ENCODE measurements at places on chromosomes 6 and 20.

GRCh38 chr20:10536531-10536930, 101.4 kb downstream of the SLX4IP start:
- DNase-seq = no peak

- DNase-seq = no peak
These were observed 109.0 kb downstream of the RALGAPA2 start for GRCh38 chr20:20603339-20603990.

- no peak for DNase-seq
These were observed 126.9 kb upstream of the FAM83B start for GRCh38 chr6:54719633-54720032.

GRCh38 chr20:47970282-47970903, 185.1 kb upstream of the SULF2 start:
- no peak for DNase-seq

GRCh38 chr6:9521152-9521530, 893.7 kb downstream of the TFAP2A start:
- DNase-seq = no peak

- no peak for DNase-seq
These were observed 108.6 kb upstream of the MYLIP start for GRCh38 chr6:16020259-16020658.

- DNase-seq = no peak
These were observed 31.2 kb downstream of the SRSF3 start for GRCh38 chr6:36625158-36625919.

- DNase-seq = peak; percentile 85
These were observed 44.9 kb upstream of the ID1 start for GRCh38 chr20:31560094-31560745.

DNA sequence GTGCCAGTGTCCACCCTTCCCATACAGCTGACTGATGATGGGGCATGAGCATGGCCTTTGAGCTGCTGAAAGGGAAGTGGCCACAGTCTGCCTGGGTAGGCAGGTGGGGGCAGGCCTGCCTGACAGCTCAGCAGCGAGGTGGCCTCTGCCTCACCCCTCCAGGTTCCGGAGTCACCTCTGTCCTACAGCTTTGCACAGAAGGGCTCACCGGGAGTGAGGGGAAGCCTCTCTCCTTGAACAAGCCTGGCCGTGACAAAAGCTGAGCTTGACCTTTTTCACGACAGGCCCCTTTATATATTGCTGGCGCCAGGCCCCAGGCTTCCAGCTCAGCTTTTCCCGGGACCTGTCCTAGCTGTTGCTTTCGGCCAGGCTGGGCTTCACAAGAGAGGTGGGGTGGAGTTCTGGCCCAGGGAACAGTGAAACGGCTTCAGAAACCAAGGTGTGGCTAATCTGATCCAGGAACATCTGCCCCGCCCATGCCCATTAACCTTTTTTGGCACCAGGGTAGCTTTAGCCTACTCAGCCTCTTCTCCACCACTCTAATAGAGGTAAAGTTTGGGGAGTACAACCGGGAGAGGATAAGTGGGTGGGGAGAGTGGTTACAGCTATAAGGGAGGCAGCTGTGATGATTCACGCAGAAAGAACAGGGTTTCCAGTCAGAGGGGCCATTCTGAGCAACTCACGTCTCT, 42.9 kb downstream of the C6orf132 start:
- DNase-seq = no peak

- no peak for DNase-seq
These were observed 157.9 kb downstream of the SLC24A3 start for GRCh38 chr20:19370076-19371075.

DNA sequence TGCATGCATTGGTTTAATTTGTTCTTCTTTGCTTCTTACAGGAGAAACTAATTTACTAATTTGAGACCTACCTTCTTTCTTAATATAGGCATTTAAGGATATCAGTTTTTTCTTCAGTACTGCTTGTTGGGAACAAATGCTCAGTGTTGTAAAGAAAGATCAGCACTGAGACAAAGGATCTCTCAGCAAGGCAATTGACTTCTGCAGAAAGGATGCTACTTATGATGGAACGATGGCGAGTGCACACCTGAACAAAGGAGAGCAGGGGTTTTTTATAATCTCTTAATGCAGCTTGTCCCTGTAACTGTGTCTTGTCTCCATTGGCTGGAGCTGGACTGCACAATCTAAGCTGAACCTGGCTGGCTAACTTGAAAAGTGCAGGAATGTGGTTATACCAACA, 64.2 kb downstream of the RPP21 start:
- no peak for DNase-seq

- DNase-seq = no peak
These were observed 3.9 kb downstream of the PEDS1 start for GRCh38 chr20:50149481-50150254.

DNA sequence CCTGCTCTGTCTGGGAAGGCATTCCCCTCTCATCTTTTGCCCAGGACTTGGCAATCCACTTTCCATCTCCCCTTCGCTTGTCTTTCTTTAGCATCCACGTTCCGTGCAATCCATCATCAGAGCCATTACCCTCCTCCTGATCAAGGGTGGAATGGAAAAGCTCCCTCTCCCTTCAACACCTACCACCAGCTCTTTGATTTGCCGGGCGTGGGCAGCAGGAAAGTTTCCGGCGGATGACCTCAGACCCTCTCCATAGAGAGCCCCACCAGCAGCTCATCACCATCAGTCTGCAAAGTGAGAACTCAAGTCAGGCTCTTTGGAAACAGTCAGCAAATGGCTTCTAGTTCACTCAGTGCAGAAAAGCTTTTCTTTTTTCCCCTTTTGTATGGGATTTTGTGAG, 76.2 kb downstream of the TSHZ2 start:
- DNase-seq = no peak

DNA sequence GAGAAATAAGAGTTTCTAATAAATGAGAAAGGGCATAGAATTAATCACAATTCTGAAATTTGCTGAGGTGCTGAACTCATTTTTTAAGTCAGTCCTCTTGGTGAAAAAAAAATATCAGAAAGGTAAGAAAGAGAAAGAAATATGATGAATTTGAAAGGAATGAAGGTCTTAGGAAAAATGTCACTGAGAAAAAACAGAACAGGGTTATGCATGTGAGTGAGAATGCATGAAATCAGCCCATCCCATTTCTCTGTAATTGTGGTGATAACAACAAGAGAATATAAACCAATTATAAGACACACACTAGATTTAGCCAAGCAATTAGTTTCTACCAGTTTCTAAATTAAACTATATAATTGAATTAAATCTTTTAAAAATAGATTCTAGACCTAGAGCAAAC, 138.9 kb downstream of the TBX18 start:
- DNase-seq = no peak

GRCh38 chr6:166572370-166573261, 13.9 kb downstream of the RAMACL start:
- no peak for DNase-seq

GRCh38 chr6:78526432-78526831, 340.9 kb upstream of the IRAK1BP1 start:
- no peak for DNase-seq

DNA sequence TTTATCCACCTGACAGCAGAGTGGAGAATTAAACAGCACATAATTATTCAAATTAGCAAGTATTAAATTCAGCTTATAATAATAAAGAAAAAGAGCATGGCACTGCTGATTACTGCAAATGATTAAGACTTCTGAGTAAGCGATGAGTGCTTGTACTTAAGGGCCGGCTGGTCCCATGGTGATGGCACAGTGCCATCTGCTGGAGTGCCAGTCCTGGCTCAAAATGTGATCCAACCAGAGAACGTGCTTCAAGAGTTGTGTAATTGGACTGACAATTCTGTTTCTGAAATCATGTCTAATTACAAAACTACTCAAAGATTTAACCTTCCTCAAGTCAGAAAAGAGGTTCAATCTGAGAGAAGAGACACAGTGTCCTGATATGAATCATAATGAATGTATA, 181.6 kb upstream of the RGS17 start:
- peak; percentile 37 for DNase-seq

GRCh38 chr6:112144145-112144926, 56.9 kb downstream of the FAM229B start:
- DNase-seq = no peak

DNA sequence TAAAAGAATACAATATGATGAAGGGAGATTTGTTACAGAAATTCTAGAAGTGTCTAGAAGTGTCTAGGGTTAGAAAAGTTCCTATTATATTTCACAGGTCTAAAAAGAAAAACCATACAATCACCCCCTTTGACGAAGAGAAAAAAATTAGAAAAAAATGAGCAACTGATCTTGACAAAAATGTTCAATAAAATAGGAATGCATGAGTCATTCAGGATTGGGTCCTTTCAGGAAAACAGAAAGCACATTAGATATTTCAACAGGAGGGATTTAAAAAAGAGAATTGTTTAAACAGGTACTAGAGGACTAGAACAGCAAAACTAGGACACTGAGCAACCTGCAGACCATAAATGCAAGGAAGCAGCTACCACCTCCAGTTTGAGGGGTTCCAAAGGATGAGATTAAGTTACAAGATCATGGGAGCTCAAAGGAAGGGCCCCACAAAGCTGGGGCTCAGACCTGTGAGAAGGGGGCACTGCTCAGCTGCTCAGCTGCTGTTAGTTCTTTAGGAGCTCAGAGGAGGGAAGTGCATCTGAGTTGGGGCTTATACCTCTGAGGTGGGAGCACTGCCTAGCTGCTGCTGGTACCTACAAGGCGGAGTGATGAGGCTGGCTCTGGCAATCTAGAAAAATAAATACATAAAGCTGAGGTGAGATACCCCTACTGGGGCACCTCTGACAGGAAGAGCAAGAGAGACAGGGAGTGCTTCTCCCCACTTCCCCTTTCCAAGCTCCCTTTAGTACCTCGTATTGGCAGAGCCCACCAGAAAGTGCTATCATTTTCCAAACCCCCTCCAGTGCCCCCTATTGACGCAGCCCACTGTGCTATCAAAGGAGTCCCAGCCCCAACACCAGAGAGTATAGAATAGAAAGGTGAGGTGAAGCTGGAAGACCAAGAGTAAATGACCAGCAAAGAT, 27.1 kb upstream of the BEND6 start:
- no peak for DNase-seq

DNA sequence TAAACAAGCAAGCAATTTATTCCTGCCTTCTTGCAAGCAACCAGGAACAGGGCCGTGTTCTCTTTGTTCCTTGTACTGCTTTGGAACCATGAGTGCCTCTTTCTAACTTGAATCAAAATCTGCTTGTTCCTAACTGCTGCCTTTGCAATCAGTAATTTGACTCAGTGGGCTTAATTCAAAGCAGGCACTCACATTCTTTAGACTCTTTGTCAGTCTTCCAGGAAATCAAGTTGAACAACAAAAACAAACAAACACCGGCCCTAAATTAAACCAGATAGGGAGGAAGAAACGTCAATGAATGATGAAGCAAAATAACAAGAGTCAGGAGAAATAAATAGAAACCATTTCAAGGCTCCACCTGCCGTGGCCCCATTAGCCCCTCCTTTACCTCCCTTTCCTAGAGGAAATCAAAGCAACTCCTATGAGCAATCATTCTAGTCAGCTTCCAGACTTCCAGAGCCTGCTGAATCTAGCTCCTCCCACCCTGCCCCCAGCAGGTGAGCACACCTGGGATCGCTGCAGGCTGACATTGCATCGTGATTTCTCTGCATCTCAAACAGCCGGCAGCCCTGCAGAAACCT, 582.2 kb upstream of the FLRT3 start:
- no peak for DNase-seq

- no peak for DNase-seq
These were observed 1.5 kb downstream of the FAM135A start for GRCh38 chr6:70414813-70415212.

DNA sequence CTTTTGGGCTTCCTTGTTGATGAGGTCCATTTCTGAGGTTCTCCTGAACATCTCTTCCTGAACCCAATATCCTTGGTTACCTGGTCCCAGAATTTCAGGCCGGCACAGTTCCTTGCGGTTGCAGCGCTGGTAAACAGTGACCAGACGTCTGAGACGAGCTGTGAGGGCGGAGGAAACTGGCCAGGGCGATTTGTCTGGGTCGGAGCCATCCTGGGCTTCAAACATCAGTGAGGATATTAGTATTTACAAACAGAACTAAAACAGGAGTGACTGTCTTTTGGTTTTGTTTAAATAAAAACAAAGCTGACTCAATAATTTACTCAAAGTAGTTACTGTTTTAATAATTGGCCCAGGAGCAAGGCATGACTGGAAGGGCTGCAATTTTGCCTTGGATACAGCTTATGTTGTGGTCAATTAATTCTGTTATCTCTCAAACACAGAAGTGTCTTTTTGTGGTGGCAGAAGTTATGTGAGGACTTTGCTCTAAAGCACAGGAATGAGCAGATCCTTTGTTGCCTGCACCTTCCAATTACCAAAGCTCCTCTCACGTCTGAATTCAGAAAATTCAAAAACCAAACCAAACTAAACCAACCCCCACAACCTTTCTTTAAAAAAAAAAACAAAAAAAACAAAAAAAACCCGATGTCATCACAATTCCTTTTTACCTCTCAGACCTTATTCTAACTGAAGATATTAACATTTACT, 58.7 kb upstream of the EMILIN3 start:
- no peak for DNase-seq

DNA sequence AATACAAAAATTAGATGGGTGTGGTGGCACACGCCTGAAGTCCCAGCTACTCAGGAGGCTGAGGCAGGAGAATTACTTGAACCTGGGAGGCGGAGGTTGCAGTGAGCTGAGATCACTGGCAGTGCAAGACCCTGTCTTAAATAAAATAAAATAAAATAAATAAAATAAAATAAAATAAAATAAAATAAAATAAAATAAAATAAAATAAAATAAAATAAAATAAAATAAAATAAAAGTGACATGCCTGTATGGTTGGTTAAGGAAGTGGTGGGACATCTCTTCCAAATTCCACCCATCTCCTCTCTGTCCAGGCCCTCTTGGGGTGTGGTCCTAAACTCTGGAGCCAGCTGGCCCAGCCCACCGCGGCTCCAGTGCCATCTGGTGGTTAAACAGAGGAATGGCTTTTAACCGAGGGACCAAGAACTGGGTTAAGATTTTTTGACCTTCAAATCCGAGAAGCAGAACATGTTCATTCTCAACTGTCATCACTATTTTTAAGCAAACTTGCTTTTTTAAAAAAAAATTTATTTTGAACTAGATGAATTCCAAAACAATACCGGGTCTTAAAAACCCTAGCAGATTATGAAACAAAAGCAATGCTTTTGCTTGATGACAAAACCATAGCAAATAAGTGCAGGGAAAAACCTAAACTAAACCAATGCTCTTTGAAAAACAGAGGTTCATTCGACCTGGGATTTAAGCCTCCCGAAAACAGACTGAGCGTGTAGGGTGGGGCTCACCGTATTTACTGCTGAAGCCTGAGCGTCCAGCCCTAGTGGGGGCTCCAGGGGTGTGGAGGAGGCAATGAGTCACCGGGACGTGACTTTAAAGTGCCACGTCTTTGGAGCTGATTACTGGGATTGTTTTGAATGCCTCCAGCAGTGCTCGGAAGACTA, 68.8 kb downstream of the CDC5L start:
- peak; percentile 78 for DNase-seq

- DNase-seq = no peak
These were observed 191.7 kb downstream of the SMOC2 start for GRCh38 chr6:168632694-168633093.

DNA sequence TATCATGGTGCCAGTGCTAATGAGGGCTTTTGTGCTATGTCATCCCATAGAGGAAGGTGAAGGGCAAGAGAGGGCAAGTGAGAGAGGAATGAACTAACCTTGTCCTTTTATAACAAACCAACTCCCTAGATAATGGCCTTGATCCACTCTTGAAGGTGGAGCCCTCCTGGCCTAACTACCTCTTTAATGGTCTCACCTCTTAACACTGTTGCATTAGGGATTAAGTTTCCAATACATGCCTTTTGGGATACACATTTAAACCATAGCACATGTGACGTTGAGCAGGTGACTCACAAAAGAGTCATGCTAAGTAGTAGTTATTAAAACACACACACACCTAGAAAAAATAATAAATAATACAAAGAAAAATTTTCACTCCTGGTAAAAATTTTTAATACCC, 36.9 kb downstream of the CCN2 start:
- no peak for DNase-seq

GRCh38 chr20:58453391-58453790, 61.8 kb downstream of the APCDD1L start:
- no peak for DNase-seq
